Suppressor macrophage (primary cell): ENCODE measurements at places on chromosomes 4 and X.

DNA sequence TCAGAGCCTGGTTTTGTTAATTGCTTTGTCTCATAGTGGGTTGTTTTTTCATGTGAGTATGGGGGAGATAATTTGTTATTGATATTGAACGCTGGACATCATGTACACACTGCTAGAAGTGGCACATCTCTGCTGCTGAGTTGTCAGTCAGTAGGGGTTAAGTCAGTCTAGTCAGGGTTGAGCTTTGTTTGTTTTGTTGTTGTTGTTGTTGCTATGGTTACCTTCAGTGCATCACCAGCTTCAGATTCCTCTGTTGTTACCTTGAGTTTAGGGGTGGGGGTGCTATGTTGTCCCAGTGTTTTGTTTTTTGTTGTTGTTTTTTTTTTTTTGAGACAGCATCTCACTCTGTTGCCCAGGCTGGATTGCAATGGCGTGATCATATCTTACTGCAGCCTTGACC, 9.9 kb downstream of the YIPF6 start:
- DNase-seq: no peak

GRCh38 chrX:153649178-153649914, 2.3 kb downstream of the DUSP9 start:
- peak; percentile 57 for DNase-seq

DNA sequence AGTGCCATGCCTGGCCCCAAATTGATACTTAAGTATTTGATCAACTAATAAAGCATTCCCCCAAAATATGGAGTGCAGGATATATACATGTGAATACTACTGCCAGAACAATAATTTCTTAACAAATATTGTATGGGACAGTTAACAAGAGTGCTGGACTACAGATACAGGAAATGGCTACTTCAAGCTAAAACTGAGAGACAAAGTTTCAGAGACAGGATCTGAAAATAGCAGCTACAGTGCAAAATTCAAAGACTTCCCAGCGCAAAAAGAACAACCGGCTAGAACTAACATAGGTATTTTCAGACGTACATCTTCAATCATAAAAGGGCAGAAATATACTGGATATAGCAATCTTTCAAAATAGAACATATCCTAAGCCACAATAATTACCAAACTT, 6.3 kb downstream of the ATRX start:
- no peak for DNase-seq

- DNase-seq: no peak
Observed at GRCh38 chr4:82954212-82954611, 53.7 kb downstream of the THAP9 start.

DNA sequence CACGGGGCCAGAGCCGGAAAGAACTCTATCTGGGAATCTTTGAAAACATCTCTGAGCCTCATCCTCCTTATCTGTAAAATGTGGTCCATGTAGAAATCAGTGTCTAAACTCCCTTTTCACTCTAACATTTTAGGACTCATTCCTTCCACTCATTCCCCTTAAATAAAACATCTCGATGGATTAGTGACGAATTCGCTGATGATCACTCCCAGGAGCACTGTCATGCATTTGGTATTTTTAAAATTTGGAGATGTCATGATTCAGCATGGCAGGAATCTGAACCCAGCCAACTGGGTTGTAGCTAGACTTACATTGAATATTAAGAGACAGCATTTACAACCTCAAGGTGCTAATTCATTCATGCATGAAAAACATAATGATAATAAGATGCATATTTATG, 88.1 kb downstream of the SPANXN3 start:
- DNase-seq: no peak

GRCh38 chr4:3077796-3078195, 3.3 kb downstream of the HTT start:
- peak; percentile 26 for DNase-seq

DNA sequence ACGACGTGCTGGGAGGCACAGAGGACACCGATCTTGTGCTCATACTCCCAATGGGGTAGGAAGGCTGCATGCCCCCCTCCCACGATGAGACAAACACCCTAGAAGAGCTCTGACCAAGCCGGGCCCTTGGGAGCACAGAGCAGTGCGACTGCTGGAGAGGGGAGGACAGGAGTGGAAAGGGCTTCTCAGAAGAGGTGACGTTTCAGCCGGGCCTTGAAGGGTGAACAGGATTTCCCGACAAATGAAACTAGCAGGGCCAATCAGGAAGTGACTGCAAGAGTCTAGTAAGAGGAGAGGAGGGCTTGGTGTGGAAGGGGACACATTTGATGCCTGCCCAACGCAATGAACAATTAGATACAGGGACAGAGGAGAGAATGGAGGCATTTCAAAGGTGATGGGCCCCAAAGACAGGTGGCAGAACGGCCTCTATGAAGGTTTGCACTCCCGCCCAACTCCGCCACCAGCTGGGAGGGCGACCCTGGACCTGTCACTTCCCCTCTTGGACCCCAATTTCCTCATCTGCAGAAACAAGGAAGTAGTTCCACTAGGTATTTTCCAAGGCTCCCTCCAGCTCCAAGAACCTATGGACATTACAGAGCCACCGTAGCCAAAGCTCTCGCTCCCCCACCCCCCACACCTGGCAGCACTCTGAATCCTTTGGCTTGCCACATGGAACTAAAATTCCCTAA, 3.9 kb downstream of the HCFC1 start:
- no peak for DNase-seq

GRCh38 chr4:162977788-162978187, 188.9 kb downstream of the NAF1 start:
- no peak for DNase-seq

DNA sequence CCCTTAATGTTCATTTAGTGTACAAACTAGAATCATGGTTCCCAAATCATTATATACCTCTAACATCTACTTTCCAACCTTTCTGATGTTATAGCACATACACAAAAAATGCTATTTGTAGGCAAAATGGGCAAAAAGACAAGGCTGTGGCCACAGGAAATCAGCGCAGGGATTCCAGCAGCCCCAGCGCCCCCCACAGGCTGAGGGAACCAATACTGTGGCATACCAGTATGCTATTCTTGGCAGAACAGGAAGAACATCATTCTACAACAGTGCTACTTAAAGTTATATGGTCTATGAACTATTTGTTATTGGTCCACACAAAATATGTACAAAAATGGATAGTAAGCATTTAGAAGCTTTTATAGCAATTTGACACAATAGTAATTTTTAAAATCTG, 25.3 kb downstream of the STEEP1 start:
- DNase-seq: no peak

GRCh38 chr4:8095956-8096689, 62.5 kb downstream of the ABLIM2 start:
- no peak for DNase-seq
